Cerebellum (tissue), 4 donors: ENCODE measurements at places on chromosomes 2 and 18.

GRCh38 chr2:172919732-172920131 lies 155.9 kb upstream of the MAP3K20 start:
- DNase-seq: no peak

DNA sequence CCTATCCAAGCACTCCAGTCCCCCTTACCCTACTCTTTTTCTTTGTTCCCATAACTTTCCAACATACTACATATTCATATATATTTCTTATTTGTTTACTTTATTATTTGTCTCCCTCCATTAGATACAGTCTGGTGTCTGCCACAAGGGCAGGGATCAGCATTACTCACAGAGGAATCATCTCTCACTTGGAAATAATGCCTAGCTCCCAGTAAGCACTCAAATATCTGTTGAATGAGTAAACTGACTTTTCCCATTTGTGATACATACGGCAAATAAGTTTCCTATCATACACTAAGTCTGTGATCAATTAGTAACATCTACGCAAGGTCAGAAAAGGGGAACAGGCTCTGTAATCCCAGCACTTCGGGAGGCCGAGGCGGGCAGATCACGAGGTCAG lies 18.7 kb downstream of the C1D start:
- DNase-seq: no peak

DNA sequence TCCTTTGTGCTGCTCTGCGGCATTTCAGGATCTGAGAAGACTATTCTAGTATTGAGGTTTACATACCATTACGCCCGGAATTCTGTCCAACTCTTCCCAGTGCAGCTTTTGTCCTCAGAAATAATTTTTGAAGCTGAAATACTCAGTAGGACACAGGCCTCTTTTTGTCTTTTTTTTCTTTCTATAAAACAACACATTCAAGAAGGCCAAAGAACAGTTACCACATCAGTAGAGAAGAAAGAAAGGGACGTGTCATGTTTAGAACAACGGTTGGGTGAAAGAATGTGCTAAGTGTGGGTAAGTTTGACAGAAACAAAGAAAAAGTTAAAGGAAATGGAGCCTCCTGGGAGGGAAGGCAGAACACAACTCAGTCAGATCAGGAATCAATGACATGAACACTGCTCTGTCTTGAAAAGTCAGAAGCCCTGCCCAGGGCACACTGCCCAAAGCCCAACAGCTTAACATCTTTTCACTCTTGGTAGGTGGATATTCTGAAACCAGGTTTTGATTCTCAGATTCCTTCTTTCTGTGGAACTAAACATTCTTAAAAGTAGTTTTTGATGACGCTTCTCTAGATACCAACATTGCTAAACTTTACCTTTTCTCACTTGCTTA lies 198.6 kb upstream of the CWC22 start:
- no peak for DNase-seq

DNA sequence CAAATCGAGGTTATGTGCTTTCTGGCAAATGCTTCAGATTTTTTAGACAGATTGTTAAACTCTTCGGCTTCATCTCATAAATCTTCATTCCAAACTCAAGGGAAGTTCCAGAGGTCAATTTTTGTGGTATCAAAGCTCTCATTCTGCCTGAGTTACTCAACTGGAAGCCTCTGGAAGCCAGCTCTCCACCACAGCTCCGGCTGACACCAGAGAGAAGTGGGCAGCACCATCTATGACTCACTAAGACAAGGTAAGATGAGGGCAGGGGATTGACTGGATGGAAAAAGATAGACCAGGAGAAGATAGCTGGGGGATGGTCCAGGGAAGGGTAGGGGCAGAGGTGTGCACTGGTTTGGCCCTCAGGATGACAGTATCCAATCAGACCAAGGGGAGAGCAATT lies 137.3 kb upstream of the HNRNPA3 start:
- DNase-seq: no peak

- no peak for DNase-seq
These were observed 46.5 kb upstream of the EPG5 start for GRCh38 chr18:46013484-46014189.

DNA sequence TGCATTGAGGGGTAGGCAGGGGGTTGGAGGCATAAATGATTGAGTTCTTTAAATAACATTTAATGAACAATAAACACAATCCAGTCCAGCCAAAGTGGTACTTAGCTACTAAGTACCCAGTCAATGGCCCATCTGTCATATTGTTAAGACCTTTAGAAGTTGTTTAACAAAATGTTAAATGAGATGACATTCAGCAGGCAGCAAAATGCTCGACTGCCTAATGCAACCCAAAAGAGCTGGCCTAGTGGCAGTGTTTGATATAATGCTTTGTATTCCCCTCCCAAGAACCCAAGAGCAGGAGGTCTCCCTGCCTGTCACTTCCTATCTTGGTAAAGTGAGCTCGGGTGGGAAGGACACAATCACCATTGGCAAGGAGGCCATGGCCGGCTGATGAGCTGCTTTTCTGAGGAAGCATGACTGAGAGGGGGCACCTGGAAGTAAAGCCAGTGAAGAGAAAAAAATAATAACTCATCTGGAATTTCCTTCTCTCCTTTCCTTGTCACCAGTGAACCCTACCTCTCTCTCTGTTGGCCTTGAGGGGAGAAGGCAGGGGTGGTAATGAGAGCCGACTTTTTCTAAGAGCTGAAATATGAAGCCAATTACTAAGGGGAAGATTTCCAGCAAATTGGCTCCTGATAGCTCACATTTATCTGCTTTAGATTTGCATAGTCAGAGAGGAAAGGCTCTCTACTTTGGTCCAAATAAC lies 140.6 kb downstream of the C1D start:
- no peak for DNase-seq

DNA sequence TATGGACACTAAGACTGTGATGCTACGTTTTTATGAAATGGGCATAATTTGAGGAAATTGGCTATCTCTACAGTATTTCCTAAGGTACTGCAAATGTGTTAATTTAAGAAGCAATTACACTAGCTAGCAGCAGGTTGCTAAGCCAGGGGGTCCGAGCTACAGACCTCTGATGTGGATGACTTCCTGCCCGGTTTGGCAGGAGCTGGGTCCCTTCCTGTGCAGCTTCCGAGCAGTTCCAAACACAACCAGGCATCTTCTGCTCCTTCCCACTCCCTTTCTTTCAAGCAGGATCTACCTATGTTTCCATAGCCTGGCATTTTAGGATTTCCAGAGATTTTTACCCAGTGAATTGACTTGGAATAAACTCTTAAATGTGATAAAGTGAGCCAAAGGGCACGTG lies 55.7 kb downstream of the SCN2A start:
- peak; percentile 66 for DNase-seq

DNA sequence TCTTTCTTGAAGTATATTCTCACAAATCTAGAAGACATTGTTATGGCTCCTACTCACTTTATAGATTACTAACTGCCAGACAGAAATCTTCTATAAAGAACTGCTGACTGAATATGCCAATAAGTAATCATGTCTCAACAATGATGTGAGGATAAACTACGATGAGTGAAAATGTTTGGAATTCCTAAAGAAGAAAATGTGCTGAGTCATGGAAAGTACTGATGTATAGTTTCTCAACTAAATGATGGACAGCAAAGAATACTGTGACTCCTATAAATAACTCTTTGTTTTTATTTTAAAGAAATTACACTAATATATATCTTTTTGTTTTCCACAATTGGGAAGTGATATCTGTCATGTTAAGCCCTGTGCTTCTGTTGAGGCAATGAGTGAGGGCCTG lies 232.9 kb downstream of the LNPK start:
- no peak for DNase-seq

- DNase-seq: no peak
These were observed 62.4 kb upstream of the LTBP1 start for GRCh38 chr2:32884346-32884745.

DNA sequence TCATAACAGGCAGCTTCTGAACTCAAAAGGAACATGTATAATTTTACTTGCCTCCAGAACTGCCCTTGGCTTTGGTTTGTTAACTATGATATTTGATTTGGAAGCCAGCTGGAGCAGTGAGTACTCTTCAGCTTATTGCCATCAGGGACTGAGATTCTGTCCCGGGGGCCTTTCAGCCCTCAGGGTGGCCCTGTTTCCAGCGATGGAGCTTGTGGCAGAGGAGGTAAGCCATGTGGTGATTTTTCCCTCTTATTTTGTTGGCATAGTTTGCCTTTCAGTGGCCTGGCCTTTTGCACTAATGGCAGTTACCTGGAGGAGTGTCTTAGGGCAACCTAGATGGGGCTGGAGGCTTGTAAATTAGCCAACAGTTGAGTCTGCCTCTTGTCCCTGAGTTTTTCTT lies 1955.0 kb upstream of the LRRTM1 start:
- DNase-seq: no peak

DNA sequence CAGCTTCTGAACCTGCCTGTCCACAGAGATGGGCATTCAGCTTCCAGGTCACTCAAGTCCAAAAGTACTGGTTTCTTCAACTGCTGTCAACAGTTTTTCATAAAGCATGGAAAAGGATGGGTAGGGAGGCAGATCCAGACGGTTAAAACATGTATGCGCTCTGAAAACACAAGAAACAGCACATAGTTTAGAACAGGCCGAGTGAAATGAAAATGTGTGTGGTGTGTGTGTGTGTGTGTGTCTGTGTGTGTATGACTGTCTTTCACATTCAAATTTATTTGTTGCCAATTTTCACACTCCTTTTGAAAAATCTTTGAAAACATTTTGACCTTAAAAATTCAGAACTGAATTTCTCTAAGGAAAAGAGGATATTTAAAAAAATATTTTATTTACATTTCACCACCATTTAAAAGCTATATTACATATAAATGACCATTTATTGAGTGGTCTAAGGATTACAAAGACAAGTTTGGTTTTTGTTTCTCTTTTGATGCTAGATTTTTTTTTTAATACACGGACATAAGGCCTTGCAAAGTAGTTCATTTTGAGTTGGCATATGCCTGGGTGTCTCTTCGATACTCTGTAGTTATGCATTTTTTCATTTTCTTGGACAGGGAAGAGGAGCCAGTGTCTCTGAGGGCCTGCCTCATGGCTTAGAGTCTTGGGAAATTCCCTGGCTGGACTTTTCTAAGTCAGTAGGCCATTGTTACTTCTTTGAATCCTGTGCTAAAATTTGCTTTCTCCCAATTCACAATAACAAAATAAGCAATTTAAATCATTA lies 30.0 kb upstream of the STK17B start:
- no peak for DNase-seq

DNA sequence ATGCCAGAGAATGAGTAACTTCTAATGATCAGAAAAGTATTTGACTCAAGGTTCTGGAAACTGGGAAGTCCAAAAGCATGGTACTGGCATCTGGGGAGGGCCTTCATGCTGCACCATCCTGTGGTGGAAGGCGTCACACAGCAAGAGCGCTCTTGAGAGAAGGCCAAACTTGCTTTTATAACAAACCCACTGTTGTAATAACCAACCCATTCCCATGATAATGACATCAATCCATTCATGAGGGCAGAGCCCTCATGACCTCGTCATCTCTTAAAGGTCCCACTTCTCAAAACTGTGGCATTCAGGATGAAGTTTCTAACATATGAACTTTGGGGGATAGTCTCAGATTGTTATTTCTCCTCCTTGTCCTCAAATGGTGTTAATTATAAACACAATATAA lies 67.8 kb downstream of the COA5 start:
- no peak for DNase-seq

GRCh38 chr18:57188851-57189557 lies 42.1 kb downstream of the BOD1L2 start:
- DNase-seq: peak; percentile 24

DNA sequence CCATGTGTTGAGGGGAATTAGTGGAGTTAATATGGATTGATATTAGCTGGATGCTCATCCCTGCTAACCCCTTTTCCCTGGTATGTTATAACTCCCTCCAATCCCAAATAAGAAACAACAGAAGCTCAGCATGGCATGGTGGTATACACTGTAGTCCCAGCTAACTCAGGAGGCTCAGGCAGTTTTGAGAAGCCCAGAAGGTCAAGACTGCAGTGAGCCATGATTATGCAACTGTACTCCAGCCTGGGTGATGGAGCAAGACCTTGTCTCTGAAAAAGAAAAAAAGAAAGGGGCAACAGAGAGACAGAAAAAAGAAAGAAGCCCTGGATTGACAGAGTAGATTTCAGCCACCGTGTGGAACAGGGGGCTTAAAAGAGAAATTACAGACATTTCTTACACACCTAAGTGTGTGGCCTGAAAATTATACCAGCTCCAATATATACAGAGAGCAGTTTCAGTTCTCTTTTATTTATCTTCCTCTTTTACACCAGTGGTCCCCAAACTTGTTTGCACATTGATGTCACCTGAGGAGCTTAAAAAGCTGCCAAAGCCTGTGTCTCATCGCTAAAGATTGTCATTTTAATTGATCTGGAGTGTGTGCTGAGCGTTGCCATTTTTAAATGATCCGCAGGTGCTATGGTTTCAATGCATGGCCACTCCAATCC lies 203.6 kb downstream of the UBE2E3 start:
- no peak for DNase-seq

DNA sequence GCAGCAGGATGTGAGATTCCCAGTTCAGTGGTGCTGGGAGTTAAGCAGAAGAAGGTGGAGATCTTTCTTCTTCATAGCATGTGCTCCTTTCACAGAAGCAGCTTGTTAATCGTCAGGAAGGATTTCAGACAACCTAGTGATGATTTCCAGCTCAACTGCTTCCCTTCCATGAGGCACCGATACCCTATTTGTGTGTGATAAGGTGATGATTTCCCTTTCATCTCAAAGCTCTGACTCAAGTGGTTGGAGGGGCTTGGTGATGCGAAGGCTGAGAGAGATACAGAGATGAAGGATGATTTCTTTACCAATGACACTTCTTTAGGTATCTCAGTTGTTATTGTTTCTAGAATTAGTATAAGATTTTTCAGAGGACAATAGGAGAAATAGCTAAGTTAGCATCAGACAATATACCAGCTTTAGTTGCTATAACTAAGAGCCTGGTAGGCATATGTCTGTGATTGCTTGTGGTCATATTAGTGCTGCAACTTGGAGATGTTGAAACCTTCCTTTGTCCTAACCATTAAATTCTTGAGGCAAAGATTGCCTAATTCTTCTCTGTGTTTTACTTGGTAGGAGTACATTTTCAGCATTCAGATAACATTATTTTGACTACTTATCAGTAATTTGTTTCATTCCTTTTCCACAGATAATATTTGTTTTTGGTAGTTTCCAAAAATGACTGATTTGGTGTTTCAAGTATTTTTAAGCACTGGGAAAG lies 111.3 kb downstream of the PLCL1 start:
- no peak for DNase-seq

- no peak for DNase-seq
These were observed 44.2 kb upstream of the STAT4 start for GRCh38 chr2:191195021-191195420.

DNA sequence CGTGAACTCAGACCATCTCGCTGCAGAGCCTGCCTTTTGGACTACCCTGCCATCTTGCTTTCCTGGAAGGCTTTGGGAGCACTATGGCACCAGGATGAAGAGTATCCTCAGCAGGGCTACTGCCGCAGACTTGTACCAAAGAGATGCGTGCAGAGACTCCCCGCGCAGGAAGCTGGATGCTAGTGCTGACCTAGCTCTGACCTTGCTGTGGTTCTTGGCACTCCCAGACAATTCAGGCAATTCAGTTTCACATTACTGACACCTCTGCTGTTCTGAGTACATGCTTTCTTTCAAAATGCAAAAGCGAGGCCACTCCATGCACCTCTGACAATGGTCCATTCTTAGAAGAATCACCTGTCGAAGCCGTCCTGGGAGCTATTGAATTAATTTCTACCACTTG lies 251.5 kb upstream of the MEX3C start:
- no peak for DNase-seq

- no peak for DNase-seq
These were observed 1.7 kb upstream of the FN1 start for GRCh38 chr2:215437614-215438013.

GRCh38 chr2:183000846-183001245 lies 37.4 kb downstream of the NCKAP1 start:
- DNase-seq: no peak

- no peak for DNase-seq
These were observed 210.7 kb upstream of the COPS8 start for GRCh38 chr2:236874866-236875481.

GRCh38 chr2:15729709-15730544 lies 138.3 kb downstream of the DDX1 start:
- DNase-seq: no peak
